ENCODE measurements at places on chromosomes 1 and 21.

GRCh38 chr1:229001467-229002011 lies 266.3 kb downstream of the RHOU start:
- DNase-seq, result no peak

DNA sequence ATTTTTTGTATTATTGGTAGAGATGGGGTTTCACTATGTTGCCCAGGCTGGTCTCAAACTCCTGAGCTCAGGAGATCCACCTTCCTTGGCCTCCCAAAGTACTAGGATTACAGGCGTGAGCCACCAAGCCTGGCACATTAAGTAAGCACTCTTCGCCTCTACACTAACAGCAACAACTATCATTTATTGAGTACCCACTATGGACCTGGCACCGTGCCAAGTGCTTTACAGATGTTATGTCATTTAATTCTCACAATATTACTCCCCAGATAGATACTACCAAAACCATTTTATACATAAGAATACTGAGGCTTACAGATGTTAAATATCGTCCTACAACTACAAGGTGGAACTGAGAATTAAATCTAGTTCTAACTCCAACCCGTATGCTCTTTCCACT lies 50.1 kb downstream of the TUT4 start:
- no peak for DNase-seq

- DNase-seq, result no peak
Observed at GRCh38 chr1:46362158-46362557, 21.6 kb downstream of the NSUN4 start.

GRCh38 chr1:219587401-219587800 lies 25.5 kb downstream of the ZC3H11B start:
- DNase-seq, result no peak

DNA sequence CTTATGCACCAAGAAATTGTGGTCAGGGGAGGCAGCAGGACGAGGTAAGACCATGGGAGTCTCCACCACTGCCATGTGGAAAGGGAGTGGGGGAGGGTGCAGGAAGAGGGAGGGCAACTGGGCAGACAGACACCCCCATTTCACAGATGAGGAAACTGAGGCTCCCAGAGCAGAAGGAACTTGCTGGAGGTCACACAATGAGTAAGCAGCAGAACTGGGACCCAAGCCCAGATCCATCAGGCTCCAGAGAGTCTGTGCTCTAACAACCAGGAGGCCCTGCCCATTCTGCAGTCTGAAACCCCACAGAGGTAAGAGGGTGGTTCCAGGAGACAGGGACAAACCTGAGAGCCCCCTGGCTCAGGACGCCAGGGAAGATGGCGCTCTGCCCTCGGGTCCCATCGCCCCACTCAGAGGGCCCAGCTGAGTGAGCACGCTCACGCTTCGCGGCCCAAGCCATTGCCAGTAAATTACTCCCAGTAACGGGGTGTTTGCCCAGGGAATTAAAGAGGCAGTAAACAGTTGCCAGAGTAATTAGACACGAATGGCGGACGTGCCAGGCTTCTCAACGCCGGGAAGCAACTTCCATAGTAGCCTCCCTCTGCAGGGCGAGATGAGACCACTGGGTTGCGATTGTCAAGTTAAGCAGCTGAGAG lies 59.2 kb downstream of the MATN1 start:
- DNase-seq, result no peak

DNA sequence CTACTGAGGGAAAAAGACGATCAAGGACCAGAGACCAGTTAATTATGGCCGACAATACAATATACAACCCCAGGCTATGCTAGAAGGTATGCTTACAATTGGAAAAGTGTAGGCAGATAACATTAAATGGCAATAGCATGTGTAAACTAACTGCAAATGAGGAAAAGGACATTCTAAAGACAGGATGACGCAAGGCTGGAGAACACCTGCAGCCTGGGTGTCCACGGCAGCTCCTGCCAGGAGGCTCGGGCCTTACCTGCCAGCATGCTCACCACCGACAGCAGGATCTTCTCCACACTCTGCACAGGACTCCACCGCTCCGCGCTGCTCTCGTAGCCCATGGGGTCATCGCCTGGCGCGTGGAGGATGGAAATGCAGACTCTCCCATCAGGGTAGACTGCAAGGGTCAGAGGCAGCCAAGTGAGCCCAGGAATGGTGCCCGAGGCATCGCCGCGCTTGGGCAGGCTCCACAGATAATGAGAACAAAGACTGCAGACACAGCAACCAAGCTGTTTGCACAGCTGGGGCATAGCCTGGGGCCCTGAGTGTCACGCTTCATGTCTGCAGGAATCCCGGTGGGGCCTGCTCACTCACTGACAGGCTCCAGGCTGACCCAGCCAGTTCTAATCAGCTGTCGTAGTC lies 28.2 kb downstream of the UBE2G2 start:
- DNase-seq, result no peak

DNA sequence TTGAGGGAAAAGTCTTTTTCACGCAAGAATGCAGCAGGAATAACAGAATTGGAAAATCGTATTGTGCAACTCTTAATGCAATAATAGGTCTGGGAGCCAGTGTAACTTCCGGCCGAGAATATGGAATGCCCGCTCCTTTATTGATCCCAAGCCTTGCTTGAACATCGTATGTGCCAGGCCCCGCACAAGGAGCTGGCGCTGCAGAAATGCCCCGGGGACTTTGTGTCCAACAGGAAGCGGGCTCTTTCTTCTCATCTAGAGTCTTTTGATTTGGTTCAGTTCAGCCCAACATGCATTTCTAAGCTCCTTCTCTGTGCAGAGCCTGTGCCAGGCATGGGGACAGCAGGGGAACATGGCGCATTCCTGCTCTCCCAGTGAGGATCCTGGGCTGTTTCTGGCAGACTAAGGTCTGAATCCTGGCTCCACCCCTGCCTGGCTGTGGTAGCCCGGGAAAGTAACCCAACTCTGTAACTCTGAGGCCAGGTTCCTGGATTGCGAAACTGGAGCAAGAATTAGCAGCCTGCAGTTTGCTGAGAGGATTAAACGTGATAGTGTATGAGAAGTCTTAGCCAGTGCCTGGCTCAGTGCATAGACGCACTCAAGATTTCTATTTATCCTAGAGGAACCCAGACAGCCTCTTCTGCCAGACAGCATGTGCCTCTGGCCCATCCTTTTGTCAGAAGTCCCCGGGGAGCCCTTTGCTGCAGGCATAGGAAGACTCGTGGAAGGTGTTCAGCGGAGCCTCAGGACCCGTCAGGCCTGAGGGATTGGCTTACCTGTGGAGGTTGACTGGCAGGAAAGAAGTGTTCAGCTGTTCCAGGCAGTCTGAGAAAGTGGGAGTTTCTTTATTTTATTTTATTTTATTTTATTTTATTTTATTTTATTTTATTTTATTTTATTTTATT lies 987 bp upstream of the CDCP2 start:
- DNase-seq, result no peak

- no peak for DNase-seq
Observed at GRCh38 chr1:177793900-177794299, 176.0 kb downstream of the SEC16B start.

DNA sequence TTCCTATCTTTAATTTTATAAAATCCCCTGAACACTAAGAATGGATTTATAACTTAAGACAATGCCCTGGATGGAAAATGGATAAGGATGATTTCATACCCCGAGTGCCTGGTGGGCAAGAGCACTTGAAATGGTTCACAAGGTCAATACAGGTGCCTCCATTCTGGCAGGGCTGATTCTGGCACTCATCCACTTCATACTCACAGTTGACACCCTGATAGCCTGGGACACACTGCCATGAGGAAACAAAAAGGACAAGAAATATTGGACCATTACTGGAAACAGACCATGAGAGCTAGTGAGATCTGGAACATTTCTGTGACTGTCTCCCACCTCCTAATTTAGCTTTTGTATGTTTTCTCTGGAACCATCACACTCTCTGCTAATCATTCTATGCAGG lies 39.1 kb upstream of the ADAM30 start:
- DNase-seq, result no peak

- DNase-seq, result no peak
Observed at GRCh38 chr1:151312411-151312810, 14.8 kb downstream of the PI4KB start.

- DNase-seq, result no peak
Observed at GRCh38 chr1:220824031-220824989, 37.6 kb downstream of the MTARC1 start.

GRCh38 chr1:61444288-61444687 lies 280.7 kb downstream of the TM2D1 start:
- DNase-seq, result no peak

- DNase-seq, result no peak
Observed at GRCh38 chr1:72759486-72759885, 477.1 kb upstream of the NEGR1 start.

DNA sequence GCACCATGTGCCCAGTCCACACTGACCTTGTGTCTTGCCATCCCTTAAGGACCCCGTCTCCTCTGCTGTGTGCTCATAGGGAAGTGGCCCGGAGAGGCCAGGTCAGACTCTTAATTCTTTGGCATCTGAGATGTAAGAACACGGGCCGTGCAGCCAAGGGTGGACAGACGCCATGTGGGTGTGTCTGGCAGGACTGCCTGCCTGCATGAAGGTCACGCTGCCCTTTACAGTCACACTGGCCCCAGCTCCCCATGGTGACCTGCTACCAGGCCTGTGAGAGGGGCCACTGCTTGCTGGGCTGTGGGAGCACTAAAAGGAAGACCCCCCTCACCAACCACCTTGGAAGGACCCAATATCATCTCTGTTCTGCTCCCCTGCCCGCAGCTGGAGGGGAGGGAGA lies 17.7 kb downstream of the DHRS3 start:
- no peak for DNase-seq

GRCh38 chr21:25557180-25557579 lies 50.1 kb downstream of the MRPL39 start:
- no peak for DNase-seq

DNA sequence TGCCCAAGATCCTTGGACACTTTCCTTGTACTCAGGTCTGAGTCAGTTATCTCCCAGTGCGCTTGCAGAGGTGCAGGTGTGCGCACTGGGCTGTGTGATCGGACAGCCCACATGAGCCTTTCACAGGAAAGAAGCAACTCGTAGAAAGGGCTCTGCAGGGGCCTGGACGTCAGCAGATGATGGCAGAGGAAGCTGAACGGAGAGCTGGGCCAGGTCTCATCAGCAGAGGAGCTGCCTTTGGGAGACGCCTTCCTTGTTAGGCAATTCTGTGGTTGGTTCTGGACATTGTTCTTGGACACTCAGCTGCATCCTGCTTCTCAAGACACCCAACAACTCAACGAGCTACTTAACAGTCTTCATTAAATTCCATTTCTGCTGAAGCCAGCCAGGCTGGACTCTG lies 7.5 kb upstream of the PROK1 start:
- DNase-seq, result no peak

DNA sequence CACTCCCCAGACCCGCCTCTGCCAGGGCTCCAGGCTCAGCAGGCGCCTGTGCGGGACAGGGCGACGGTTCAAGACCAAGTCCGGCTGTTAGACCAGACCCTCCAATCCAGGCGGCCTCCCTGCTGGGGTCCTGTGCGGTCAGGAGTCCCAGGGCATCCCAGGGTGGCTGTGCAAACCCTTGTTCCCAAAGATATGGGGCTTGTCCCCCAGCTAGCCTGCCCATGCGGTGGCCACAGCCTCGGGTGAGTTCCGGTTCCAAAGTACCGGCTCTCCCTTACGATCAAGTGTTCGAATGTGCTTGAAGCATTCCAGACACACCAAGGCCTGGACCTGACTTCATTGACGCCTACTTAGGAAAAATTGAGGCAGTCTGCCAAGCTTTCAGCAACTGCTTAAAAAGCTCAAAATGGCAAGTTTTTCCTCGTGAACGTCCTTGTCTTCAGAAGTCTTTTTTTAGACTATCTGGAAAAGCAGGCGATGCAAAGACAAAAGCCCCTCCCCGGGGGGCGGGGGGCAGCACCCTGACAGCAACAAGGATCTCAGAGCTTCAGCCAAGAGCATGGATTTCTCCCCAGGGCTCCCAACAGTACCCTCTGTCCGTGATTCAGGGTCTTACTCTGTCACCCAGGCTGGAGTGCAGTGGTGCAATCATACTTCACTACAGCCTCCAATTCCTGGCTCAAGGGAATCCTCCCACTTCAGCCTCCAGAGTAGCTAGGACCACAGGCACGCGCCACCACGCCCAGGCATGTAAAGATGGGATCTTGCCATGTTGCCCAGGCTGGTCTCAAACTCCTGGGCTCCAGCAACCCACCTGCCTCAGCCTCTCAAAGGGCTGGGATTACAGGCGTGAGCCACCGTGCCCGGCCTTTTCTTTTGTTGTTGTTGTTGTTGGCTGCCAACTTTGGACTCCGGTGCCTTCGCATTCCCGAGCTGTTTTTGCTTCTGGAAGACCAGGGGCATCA lies 2.3 kb downstream of the FAAP20 start:
- no peak for DNase-seq

All from stimulated activated CD8-positive, alpha-beta memory T cell treated with anti-CD3 and anti-CD28 coated beads, Interleukin-15, amount 100 ng/mL, for 4 hours (primary cell).